ENCODE measurements at places on chromosomes 12 and 14. TPM values are rescaled to one million over a fixed set of nuclear protein-coding genes. Genes with fewer than 3 reads are reported as not detected.
A peak's percentile ranks its signal among the peaks of the same experiment; 100 is the strongest.

DNA sequence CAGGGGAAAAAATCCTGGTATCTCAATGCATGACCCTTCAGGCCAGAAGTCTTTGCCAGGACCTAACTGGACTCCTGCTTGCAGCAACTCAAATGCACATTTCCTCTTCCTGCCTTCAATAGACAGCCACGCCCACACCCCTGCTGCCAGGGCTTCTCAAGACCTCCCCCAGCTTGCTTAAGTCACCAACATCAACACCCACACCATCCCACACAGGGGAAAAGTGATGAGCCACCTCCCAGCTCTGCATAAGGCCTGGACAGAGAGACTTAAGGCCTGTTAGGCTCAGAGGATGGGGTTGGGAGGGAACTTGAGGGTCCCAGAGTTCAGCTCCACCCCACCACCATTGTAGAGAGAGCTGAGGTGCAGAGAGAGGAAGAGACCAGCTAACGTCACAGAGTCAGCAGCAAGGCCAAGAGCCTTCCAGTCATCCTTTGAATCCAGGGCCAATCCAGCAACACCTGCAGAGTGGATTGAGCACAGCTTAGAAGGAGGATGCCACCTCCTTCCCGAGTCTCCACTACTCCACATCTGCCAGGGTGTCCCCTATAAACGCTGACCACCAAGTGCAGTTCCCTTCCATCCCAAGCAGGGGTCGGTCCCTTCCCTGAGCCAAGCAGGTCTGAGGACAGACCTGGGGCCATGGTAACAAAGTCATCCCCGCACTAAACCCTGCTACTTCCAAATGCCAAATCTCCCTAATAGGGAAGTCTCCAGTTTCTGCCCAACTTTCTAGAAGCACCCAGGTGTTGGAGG, 50.0 kb downstream of the KDM2B start:
- peak; percentile 92 for DNase-seq

DNA sequence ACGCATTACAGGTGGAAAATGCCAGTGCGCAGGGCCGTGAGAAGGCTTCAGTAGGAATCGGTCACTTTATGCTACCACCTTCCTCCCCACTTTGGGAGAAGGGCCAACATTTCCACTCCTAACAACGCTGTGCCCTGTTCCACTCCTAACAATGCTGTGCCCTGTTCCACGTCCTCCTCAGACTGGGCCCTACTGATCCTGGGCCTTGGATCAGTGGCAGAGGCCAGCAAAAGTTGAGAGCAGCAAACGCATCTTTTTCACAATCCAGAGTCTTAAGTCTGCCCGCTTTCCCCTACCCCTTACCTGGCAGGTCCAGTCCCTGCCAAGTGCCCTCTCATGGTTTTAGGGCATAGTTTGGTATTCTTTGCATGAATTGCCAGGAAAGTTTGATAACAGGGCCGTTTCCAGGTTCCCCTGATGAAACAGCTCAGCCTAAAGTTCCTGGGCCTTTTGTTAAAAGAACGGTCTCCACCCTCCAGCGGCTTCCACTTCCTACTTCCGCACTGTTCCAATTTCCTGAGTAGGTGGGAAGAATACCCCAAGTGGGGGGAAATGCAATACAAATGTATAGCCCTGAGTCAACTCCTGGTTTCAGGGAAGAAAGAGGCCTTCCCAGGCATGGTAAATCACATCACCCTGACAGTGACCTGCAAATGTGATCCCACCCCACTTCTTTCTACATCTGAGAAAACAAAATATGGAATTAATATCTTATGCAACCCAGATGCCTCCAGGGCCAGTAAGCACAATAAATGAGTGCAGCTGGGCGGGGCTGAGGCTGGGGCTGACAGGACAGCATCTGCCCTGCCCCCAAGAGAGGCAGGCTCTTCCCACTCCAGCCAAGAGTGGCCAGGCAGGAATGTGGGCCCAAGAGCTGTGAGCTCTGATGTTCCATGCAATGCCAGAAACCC, 15.0 kb downstream of the KCTD10 start:
- peak; percentile 92 for DNase-seq

- no peak for DNase-seq
Measured at GRCh38 chr12:67442347-67442841, 173.2 kb downstream of the CAND1 start.

DNA sequence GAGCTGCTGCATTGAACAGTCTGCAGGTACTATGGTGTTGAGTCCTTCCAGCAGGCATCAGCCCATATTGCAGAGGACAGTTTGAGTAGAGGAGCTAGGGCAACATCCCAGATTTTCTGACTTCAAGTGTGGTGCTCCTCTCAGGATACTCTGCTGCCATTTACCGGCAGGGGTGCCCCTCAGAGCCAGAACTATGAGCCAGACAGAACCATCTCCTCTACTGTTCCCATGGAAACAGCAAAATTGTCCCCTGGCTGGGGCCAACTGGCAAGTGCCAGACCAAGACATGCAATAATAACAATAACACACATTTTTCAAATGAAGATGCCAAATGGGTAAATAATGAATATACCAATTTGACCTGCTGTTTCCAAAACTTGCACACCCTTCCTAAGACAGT, 102.9 kb downstream of the ADCK1 start:
- no peak for DNase-seq

Gene CABP1
- 4.6 TPM for total RNA-seq

Measured in left cardiac atrium (tissue), 4 donors.